ENCODE measurements at places on chromosomes 3 and 15. TPM values are rescaled to one million over a fixed set of nuclear protein-coding genes. Genes with fewer than 3 reads are reported as not detected.

Gene GRAMD1C
- not detected for total RNA-seq

Gene STARD9
- total RNA-seq, result 3.0 TPM

Gene ASB14
- not detected for total RNA-seq

Gene ACKR4
- total RNA-seq, result not detected

GRCh38 chr3:45844616-45845015 lies 2.7 kb upstream of the LZTFL1 start:
- no peak for DNase-seq

GRCh38 chr3:53545310-53545995 lies 51.0 kb downstream of the CACNA1D start:
- DNase-seq, result no peak

- DNase-seq, result no peak
Observed at GRCh38 chr15:90716317-90716975, 700 bp upstream of the BLM start.

DNA sequence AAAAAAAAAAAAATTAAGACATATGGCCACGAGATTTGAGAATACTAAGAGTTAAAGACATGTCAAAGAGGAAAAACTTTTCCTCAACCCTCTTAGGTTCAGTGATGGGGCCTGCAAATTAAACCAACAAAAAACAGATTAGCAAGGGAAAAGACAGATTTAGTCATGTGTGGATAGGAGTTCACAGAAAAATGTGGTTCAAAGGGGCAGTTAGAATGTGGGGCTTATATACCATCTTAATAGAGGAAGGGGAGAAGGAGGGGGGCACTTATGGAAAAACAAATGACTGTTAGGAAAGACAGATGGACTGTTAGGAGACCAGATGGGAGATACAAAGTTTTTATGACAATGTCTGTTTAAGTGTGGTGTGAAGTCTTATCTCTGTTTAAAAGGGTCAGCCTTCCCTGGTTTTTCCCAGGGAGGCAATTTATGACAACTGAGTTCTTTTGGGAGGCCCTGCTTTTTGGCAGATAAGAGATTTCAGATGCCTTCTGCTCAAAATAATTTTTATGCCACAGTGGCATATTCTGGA lies 68.7 kb upstream of the FURIN start:
- no peak for DNase-seq

DNA sequence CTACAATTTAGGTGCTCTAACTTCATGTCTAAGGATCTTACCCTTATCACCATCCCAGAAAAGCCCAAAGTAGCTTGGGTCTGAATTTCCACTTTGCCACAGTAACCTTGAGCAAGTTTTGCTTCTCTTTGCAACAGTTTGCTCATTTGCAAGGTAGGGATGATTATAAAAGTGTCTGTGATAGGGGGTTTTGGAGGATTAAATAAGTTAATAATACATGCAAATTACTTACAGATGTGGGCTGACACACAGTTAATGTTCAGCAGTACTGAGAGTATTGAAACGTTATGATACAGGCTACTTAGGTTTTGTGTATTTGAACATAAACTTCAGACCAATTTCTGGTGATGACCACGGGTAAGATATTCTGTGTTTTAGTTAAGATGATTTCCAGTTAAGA lies 444.7 kb upstream of the TPRG1 start:
- no peak for DNase-seq
